AG08395 (cell line): ENCODE measurements at places on chromosomes 7 and 10.

GRCh38 chr10:100509241-100509840 is 10.3 kb downstream of the SEC31B start:
- DNase-seq = no peak

DNA sequence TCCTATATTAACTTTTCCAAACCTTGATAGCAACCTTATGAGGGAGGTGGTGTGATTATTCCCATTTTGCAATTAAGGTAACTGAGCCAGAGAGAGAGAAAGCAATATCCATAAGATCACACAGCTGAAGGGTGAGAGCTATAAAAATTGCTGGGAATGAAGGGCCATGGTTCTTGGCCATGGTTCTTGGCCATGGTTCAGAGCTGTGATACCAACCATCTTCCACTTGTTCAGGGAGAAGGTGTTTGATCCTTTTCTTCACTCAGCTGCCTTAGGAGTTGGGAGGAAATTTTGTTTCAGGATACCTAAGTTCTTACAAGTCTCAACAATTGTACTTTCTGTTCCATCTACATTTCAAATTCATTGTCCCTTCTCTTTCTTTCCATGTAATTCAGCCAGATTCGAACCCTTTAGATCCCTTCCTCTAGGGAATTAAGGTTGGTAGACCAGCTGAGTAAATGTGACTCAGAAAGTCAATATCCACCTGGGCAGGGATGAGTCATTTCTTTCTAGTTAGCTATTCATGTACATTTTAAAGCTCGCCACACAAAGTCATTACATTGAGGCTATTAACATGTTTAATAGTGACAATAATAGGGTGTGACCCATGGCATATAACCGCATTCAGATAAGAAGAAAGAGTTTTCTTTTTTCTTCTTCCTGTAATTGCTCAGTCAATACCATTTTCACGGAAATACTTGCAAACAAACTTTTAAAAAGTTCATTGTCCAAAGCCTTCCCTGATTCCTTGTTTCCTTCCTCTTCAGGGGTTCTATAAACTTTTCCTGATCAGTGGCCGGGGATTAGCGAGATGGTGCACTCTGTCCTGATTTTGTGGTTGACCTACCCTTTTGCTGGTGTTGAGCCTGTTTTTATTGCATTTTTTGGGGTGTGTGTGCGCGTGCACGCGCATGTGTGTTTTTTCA is 143.4 kb downstream of the TCF7L2 start:
- DNase-seq = no peak

DNA sequence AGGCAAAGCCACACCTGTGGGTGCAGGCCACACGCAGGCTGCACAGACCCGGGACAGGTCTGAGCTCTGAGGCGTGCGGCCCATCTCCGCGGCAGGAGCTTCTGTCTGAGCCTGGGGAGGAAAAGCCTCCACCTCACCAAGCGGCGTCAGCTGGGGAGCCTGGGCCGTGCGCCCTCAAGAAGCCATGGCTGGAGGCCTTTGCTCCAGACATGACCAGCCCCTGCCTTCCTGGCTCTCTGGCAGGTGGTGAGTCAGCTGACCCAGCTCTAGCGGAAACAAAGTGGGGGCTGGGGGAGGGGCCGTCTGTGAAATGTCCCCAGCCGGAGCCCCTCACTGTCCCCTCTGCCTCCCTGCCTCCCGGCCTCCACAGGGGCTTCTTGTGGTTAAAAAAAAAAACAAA is 12.5 kb downstream of the GPER1 start:
- no peak for DNase-seq

- DNase-seq = no peak
Measured at GRCh38 chr10:131134001-131134576, 177.4 kb downstream of the TCERG1L start.

DNA sequence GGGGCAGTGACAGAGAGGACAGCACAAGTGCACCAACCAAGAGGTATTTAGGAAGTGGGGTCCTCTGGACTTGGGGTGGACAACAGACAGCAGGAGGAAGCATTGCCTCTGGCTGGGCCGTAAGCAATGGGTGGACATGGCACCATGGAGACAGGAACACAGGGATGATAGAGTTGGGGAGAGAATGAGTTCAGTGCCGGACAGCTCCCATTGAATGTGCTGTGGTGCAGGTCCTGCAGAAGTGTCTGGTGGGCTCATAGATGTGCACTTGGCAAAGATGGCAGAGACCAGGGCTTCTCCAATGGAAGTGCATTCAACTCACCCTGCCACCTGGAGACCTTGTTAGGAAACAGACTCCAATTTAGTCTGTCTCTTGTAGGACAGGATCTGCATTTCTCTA is 341.5 kb upstream of the ZMIZ1 start:
- no peak for DNase-seq

DNA sequence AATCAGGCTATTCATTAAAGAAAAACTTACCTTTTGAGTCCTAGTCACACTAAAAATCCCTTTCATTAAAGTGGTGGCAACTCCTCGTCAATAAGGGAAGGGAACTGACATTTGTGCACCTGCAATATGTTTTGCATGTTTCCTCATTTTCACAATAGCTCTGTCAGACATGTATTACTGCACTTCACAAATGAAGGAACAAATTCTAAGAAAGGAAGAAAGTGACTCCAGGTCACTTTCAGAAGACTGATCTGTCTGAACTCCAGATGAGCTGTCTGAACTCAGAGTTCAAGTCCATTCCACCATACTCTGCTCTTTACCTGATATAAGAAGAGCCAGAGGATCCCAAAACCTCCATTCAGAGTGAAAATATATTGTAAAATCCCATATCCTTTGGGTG is 50.3 kb upstream of the GSAP start:
- DNase-seq = no peak

GRCh38 chr7:71454981-71455380 is 323.0 kb downstream of the GALNT17 start:
- DNase-seq = no peak

DNA sequence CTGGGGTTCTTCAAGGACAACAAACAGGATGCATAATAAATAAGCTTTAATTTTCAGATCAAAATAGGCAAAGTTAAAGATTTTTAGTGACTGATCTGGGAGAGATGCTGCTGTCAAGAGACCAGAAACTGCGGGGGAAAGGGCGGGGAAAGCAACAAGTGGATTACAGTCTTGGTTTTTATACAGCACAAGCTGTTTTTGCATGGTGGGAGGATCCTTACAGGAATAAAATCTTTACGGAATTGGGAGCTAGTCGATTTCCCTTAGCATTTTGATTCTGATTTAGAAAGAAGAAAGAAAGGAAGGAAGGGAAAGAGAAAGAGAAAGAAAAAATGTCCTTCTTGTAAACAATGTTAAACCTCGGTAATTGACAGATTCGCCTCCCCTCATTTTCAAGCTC is 242.3 kb upstream of the SP8 start:
- no peak for DNase-seq

GRCh38 chr7:54343511-54343910 is 198.7 kb upstream of the VSTM2A start:
- no peak for DNase-seq

DNA sequence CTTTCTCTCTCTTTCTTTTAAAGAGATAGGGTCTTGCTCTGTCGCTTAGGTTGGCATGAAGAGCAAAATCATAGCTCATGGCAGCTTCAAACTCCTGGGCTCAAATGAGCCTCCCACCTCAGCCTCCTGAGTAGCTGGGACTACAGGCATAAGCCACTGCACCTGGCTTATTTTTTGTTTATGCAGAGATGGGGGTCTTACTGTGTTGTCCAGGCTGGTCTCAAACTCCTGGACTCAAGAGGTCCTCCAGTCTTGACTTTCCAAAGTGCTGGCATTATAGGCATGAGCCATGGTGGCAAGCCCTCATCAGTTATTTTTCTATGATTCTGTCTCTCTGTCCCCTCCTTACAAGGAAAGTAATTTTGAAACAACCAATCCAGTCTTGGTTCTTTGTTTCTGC is 1.1 kb upstream of the BAG3 start:
- no peak for DNase-seq

GRCh38 chr10:18140149-18140956 is at the start of gene CACNB2:
Gene CACNB2, plus strand, starts transcription at chr10:18140424.
- no peak for DNase-seq

- peak; percentile 34 for DNase-seq
Measured at GRCh38 chr7:33050535-33051318, 11.8 kb downstream of the NT5C3A start.

- DNase-seq = no peak
Measured at GRCh38 chr10:100902622-100903021, 10.1 kb upstream of the SLF2 start.

DNA sequence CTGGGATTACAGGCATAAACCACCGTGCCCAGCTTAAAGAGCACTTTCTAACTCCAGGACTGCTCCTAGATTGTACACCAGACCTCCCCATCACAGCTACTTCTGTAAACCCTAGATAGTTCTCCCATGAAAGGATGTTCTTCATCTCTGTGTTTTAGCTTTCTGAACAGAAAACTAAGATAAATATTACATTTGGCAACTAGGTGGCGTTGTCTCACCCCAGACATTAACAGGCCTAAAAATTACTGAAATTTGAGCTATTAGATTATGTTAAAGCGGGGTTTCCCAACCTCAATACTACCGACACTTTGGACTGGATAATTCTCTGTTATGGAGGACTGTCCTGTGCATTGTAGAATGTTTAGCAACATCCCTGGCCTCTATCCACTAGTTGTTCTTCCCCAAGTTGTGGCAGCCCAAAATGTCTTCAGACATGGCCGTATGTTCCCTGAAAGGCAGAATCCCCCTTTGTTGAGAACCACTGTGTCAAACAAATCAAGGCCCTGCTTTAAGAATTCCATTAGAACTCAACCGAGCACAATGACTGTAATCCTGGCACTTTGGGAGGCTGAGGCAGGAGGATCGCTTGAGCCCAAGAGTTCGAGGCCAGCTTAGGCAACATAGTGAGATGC is 19.1 kb downstream of the ATOH7 start:
- DNase-seq = peak; percentile 47

GRCh38 chr10:118017850-118018249 is 28.9 kb downstream of the RAB11FIP2 start:
- DNase-seq = no peak

DNA sequence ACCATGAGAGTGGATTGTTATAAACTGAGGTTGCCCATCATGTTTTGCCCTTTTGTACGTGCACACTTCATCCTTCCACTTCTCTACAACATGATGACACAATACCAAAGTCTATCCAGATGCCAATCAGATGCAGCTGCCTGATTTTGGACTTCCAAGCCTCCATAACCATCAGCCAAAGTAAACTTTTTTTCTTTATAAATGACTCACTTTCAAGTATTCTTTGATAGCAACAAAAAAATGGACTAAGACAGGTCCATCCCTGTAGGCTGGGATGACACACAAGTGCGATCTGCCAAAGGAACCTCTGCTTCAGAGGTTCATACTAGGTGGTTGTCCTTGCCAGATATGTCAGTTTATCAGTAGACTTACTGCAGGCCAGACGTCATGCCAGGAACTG is 320.2 kb upstream of the FZD1 start:
- DNase-seq = no peak

- DNase-seq = no peak
Measured at GRCh38 chr7:70669854-70670253, 462.1 kb upstream of the GALNT17 start.

DNA sequence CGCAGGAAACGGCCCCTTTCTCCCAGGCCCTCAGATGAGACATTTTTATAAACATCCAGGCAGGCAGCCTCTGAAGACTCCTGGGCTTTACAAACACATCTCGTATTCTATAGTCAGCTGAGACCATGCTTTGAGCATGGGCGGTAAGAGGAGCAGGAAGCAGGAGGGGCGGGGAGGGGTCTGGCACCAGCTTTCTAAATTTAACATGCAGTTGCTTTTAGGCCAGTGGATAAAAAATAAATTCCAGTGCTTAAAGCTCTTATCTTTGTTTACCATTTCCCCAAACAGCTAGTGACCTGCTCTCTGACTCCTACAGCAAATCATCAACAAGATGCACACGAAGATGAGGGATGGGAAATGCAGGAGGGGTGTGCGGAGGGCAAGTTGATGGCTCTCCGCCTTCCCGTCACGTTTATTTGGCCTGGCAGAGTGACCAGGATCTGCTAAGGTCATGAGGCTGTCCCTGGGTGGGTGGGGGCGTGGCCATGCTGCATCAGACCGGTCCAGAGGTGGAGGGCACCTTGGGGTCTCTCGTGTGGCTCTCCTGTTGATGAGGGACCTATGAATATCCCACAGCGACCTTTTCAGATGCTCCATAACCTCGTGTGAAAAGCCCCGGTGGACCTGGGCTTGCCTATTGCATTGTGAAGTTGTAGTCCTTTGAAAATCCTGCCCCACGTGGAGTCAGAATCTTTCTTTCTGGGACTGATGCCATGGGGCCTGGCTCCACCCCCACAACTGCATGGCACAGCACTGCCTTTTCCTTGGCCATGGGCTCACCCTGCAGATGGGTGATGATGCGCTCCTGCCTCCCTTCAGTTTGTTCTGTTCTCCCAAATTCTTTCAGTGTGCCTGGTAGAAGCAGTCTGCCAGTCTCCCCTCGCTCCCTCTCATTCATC is 67.5 kb downstream of the PARP12 start:
- peak; percentile 56 for DNase-seq

- no peak for DNase-seq
Measured at GRCh38 chr10:129108378-129108777, 358.7 kb upstream of the MGMT start.

DNA sequence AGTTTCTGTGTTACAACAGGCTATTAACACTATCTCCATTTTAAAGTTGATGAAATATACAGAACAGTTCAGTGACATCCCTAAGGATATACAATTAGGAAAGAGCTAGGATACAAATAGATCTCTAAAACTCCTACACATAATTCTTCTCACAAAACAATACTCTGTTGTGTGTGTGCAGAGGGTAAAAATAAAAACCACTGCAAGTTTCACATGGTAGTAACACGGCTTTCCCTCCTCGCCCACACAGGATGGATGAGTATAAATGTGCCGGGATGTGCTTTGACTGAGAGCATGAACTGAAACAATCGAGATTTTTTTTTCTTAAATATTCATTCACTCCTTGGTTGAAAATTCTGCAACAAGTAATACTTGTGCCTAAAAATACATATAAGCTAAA is 131.5 kb upstream of the C1QL3 start:
- no peak for DNase-seq

DNA sequence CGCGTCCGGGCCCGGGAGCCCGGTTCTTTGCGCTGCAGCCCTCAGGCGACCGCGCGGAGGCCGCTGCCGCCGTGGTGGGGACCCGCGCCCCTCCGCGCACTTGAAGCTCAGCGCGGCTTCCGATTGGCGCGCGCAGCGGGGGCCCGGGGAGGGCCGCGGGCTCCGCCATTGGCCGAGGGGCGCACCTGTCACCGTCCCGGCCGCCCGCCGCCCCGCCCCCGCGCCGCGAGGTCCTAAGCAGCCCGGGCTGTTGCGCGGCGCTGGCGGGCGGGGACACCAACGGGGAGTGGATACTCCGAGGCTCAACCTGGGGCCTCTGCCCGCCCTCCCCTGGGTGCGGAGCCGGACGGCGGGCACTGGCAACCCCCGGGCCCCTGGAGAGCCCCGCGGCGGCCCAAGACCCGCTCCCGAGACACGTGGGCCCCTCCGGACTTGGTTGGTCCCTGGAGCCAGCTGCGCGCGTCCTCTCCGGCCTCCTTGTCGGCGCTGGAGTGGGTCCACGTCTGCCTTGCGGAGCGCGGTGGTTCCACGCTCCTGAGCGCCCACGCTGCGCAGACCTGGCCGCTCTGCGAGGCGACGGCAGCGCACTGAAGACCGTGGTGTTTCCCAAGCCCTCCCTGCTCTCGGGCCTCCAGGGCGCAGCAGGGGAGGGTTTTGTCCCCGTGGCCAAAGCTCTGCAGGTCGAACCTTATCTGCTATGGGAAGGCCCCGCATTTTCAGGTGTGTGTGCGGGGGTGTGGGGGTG is at the start of gene MNX1:
Gene MNX1, minus strand, starts transcription at position 76 of the 745 bp plus-strand sequence. CDS start 313 bp downstream, outside the sequence.
- DNase-seq = no peak
